A549 treated with Mapracorat at 1 μM for 4 hours (cell line): ENCODE measurements at places on chromosomes 6 and 20. TPM values are rescaled to one million over a fixed set of nuclear protein-coding genes. Genes with fewer than 3 reads are reported as not detected.

SYCP2 gene
- total RNA-seq = 0.12 to 0.62 TPM (median 0.36 TPM) in 5 replicates

KCNK16 gene
- not detected in 5 replicates for total RNA-seq

BEND6 gene
- total RNA-seq = 0.70 to 0.99 TPM (median 0.87 TPM) in 5 replicates

TBXT gene
- not detected in 5 replicates for total RNA-seq

HDGFL1 gene
- not detected in 5 replicates for total RNA-seq

PCSK2 gene
- not detected in 5 replicates for total RNA-seq

VSTM2L gene
- 16.6 to 24.7 TPM (median 19.1 TPM) in 5 replicates for total RNA-seq

TNF gene
- 0.07 to 0.15 TPM (median 0.14 TPM) in 3 of 5 replicates, not detected in the others for total RNA-seq

APOBEC2 gene
- not detected in 5 replicates for total RNA-seq
